Left ventricle myocardium inferior (tissue), 1 donor: ENCODE measurements at places on chromosomes 5 and 9. TPM values are rescaled to one million over a fixed set of nuclear protein-coding genes. Genes with fewer than 3 reads are reported as not detected.
A peak's percentile ranks its signal among the peaks of the same experiment; 100 is the strongest.

DNA sequence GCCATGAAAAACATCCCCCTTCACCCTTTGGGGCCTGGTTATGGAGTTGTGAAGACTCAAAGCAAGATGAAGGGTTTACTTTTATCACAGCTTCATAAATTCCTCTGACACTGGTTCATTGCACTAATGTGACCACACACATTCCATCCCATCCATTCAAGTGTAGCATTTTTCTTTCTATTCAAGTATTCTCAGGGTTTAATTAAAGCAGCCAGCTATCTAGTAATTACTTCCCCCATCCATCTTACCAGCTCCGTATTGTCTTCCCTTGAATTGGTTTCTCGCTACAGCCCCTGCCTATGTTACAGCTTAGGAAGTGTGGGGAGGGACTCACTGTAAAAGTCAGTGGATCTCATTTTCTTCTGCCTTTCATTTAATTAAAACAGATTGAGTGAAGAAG, 387.0 kb upstream of the RFX3 start:
- DNase-seq = no peak

- DNase-seq = no peak
Observed at GRCh38 chr9:89591274-89592212, 13.3 kb upstream of the GADD45G start.

DNA sequence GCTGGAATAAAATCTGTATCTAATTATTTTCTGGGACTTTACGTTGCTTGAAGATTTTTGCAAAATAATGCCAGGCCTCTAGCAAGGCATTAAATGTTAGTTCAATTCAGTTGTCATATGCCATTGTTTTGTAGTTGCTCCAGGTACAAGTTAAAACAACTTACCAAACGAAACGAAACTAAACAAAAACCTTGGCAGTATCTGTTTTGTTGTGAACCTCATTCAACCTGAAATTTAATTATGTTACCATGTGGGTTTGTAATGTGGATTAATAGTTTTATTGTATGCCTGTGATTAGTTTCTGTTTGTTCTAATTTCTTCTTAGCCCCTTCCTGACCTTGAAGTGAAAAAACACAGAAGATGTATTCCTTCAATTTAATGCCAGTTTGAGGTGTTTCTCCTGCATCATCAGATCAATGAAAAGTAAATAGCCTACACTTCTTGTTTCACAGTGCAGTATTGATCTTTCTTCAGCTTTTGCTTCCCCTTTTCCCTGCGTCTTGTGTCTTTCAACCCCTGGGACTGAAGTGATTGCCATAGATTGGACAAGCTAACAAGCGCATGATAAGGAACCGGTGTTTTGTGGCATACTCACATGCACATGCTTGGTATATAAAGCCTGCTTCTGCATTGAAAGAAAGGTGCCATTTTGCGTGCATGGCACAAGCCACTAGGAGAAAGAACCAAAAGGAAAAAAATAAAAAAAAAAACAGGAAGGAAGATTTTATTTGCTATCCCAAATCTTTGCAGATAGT, 699.0 kb upstream of the ARRDC3 start:
- no peak for DNase-seq

DNA sequence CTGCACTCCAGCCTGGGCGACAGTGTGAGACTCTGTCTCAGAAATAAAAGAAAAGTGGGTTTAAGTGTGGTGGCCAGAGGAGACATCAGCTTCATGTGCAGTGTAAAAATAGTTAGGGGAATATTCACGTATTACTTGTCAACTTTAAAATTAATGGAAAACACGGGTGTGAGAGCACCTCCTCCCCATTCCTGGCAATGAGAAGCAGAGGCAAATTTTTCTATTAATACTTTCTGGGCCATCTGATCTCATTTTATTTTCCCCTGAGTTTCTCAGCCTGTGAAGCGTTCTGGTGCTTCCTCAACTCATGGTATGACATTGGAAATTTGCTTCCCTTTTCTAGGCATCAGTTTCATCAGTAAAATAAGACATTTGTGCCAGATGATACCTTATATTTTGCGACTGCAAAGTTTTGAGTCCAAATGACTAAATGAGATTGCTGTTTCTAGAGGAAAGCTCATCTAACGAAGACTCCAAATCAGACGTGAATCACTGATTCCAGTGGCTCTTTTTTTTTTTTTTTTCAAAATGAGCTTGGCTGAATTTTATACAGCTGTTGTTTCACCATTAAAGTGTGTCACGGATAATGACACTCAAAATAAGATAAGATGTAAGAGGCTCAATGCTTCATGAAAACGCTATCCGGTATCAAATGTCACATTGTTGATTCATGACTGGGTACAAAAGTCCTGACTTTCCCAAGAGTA, 104.6 kb downstream of the MSX2 start:
- DNase-seq = no peak

DNA sequence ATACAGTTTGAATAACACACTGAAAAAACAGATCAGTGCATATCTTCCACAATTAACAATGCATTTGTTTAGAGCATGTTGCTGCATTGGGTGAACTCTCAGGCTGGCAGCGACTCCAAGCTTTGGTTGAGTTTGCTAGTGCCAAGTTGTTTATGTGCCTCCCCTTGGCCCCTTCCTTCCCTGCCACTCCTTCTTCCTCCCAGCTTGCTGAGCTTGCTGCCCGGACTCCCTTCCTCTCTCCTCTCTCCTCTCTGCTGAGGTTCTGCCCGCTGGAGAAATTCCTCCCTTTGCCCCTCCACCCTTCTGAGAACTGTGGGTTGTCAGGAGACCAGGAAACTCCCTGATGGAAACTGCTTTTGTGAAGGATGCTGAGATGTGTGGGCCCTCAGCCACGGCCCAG, 247.3 kb downstream of the PDZD2 start:
- no peak for DNase-seq

DNA sequence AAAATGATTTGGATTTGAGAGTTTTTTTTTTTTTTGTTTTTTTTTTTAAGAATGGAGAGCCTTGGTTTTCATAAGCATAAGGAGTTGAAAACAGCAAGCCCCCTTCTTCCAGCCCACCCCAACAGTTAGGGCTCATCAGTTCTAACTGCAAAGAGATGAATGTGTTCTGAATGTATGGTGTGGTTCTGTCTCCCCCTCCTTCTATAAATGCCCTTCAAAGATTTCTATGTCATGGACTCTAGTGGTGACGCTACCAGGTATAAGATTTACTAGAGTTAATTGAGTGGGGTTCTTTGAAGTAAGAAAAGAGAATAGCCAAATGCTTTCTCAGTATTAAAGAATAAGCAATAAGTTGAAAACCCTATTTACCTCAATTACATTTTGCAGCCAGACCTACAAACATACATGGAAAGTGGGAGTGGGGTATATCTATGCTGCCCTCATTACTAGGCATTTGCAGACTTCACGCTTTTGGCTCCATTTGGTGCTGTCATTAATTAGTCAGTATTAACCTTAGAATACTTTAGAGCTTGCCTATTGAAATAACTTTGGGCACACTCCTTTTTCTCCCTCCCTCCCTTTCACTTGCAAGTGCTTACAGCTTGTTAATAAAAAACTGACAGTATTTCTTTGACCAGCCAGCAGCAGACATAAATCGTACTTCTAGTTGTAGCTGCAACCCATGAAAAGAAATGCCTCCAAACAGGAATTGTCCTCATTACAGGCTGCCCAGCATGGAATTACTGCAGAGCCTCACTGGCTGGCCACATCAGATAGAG, 667.2 kb upstream of the ZNF608 start:
- no peak for DNase-seq

DNA sequence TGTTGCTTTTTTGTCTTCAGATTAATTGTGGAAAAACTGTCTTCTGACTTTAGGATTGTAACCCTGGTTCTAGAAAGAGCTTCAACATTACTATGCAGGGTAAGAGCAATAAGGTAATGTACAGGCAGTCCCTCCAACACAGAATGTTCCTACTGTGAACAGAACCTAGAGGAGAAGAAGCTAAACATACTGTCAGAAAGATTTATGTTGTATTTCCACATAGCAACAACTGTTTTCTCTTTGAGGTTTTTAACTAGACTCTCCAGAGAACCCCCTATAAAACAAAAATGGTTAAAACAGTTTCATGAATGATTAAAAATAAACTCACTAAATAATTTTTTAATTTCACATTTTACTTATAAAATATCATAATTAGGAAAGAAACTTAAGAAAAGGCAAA, 64.3 kb upstream of the NAA35 start:
- DNase-seq = no peak

DNA sequence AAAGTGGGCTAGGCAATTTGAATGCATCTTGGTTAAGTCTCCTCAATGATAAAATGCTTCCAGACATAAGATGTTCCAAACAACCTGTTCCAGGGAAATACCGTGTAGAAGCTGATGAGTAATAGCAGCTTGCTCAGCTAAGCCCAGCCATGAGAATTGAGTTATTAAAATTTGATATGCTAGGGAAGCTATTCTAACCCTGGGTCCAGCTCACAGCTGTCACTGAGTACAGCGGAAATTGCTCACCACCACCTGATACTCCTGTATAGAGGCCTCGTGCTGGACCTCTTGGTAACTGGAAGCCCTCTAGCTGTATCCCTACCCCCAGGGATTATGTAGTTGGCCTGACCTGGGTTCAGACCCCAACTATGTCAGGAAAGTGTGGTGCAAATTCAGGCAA, 521.3 kb upstream of the TRPC7 start:
- no peak for DNase-seq

DNA sequence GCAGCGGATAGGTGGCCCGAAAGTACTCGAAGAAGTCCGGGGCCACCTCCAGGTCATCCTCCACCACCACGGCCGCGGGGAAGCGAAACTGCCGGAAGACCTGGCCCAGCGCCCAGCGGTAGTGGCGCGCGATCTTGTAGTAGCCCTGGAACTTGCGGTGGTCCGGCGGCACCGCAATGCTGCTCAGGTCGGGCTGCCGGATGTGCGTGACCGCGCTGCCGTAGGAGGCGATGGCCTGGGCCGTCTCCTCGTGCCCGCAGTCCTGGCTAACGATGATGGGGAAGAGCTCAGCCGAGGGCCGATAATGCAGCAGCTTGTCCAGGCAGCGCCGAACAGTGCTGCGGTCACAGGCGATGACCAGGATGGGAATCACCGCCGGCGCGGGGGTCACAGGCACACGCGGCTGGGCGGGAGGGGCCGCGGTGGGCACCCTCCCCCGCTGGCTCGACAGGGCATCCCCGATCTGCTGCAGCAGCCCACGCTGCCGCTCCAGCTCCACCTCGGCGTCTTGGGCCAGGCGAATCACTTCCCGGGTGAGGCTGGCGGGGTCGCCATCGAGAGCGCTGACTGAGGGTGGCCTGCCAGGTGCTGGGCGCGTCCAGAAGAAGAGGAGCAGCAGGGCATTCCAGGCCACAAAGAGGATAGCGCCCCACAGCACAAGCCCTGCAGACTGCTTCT, 10.2 kb downstream of the MGAT1 start:
- no peak for DNase-seq

GRCh38 chr5:16931334-16932110, 4.6 kb downstream of the MYO10 start:
- no peak for DNase-seq

GRCh38 chr5:36607838-36608783, 1.7 kb downstream of the SLC1A3 start:
- no peak for DNase-seq

DNA sequence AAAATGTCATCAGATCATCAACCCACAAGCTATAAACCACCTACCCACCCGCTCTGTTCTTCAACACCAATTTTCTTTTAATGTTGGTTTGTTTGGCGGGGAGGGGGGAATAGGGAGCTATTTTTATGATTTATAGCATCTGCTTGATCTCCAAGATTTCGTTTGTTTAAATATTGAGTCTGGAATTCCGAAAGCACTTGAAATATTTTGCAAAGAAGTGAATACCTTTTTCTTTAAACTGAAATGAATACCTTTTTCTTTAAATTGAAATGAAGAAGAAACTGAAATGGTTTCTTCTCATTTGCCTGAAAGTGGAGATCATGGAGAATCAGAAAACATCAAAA, 49.0 kb upstream of the TENT2 start:
- DNase-seq = no peak

GRCh38 chr5:124745928-124746915, at the start of gene ZNF608:
TSS of gene ZNF608 (minus strand) at chr5:124746639. CDS start at chr5:124744989, 1,650 bp downstream.
- no peak for DNase-seq

DNA sequence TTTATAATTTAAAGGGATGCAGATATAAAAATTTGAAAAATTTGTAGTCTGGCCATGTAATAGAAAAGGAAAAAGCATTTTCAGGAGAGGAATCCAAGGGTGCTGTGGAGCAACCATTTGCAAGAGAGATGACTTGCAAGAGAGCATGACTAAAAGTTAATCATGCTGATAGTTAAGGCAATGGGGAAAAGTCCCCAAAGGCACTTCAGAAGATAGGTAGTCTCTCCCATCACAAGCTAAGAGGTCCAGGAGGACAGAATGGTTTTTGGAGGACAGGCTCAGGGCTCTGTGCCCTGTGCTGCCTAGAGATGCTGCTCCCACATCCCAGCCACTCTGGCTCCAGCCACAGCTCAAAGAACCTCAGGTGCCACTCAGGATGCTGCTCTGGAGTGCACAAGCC, 38.8 kb downstream of the DNAJB5 start:
- DNase-seq = no peak

GRCh38 chr9:137067860-137068538, 2.4 kb downstream of the SAPCD2 start:
- peak; percentile 77 for DNase-seq

- no peak for DNase-seq
Observed at GRCh38 chr5:2113348-2114131, 230.8 kb upstream of the IRX4 start.

DNA sequence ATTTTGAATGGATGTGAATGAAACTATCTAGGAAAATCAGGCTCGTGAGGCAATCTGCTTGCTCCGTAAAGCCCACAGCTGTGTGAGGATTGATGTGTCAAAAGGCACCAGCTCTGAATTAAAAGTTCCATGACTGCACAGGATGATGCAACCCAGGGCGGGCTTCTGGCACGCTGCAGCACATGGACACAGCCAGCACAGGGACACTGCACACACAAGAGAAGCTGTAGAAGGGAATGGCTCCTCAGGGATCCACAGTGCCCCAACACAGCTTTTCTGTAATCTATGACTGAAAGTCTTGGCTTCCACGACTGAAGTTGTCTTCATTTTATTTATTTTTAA, 151.0 kb downstream of the GCNT1 start:
- peak; percentile 81 for DNase-seq

- no peak for DNase-seq
Observed at GRCh38 chr5:154366353-154366752, 79.4 kb upstream of the SAP30L start.

- DNase-seq = no peak
Observed at GRCh38 chr5:90871391-90871991, 312.9 kb downstream of the ADGRV1 start.

MRNIP gene
- total RNA-seq = 13.1 TPM

PMPCA gene
- total RNA-seq = 80.9 TPM

MEGF10 gene
- total RNA-seq = 0.47 TPM

TMOD1 gene
- total RNA-seq = 186 TPM

ADAMTS16 gene
- total RNA-seq = not detected

CLTB gene
- 216 TPM for total RNA-seq

ZNF883 gene
- 6.2 TPM for total RNA-seq

IL4 gene
- total RNA-seq = not detected

ADRA1B gene
- total RNA-seq = 2.5 TPM
